ENCODE measurements at places on chromosomes 3 and 15. TPM values are rescaled to one million over a fixed set of nuclear protein-coding genes. Genes with fewer than 3 reads are reported as not detected.

- H3K4me1 ChIP-seq = peaks cover 16% of the 10 kb centered on the region
- no peaks in the 10 kb centered on the region for H3K27me3 ChIP-seq
- no peaks in the 10 kb centered on the region for H3K36me3 ChIP-seq
- H3K27ac ChIP-seq = no peak overlapping the region
These were observed 43.9 kb upstream of the RYK start for GRCh38 chr3:134294302-134295280.

DNA sequence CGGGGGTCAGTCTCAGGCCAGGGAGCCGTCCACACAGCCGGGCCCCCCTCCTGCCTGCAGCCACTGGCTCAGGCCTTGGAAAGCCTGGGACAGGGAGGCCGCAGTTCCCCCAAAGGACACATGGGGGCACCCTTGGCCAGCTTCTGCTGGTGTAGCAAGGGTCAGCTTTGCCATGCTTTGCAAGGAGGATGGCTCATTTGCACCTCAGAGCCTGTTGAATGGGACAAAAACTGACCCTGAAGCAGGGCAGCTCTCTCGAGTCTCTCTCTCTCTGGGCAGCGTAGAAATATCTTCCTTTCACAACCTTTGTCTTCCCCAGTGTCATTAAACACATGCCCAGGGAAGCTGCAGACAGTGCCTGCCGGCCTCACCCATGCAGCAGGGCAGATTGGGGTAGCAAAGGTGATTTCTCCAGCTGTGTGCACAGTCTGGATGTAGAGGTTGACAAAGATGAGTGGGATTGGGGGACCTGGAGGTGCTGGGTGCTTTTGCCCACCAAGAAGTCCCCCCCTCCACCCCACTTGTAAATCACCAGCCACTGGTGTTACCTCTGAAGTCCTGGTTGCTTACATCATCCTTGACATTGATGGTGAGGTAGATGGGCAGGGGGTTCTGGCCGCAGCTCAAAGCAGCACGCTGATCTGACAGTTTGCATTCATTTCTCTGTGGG, 17.4 kb upstream of the EHD4 start:
- peak; percentile 83 for DNase-seq
- H3K27me3 ChIP-seq = no peaks in the 10 kb centered on the region
- no peaks in the 10 kb centered on the region for H3K4me1 ChIP-seq
- no peaks in the 10 kb centered on the region for H3K36me3 ChIP-seq
- no peak overlapping the region for H3K27ac ChIP-seq
- no peak overlapping the region for H3K4me3 ChIP-seq

DNA sequence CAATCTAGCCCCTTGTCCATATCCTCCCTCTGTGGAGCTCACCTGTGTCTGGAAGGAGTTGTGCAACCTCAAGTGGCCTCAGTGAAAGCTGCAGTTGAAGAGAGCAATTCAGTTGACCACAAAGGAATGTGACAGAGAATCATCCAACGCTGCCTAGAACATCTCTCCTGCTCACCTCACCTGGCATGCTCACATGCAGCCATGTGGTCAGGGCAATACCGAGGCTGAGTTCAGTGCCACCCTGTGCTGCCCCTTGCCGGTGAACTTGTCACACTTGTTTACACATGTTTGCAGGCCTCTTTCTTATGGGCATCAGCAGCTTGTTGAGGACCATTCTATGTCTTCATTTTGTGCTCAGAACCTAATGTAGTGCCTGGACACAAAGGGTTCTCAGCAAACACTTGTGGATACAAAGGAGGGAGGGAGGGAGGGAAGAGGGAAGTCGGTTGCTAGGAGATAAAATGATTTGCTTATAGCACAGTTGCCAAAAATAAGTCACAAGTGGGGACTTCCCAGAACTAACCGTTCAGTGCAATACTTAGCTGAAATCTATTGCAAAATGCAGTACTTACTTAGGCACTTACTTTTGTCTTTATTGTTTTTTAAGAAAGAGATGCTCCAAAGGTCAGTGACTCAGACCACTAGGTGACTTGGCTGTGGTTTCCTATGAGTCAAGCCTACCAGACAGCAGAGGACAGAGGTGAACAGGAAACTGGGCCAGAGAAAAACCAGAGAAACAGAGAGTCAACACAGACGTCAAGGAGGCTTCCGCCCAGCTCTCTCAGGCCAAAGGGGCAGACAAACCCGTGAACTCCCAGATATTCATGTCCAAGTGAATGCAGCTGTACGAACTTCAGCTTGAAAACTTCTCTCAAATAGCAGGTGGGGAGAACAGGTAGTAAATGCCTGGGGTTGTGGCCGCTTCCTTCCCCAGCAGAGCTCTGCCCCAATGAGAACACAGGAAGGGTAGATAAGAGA, 227.8 kb upstream of the CTNNB1 start:
- peaks cover 9% of the 10 kb centered on the region for H3K4me1 ChIP-seq
- peak overlapping the region; percentile 72 for H3K27ac ChIP-seq
- H3K4me3 ChIP-seq = no peak overlapping the region
- no peaks in the 10 kb centered on the region for H3K36me3 ChIP-seq
- H3K27me3 ChIP-seq = no peaks in the 10 kb centered on the region

- DNase-seq = no peak
- H3K4me3 ChIP-seq = no peak overlapping the region
- no peak overlapping the region for H3K27ac ChIP-seq
- no peaks in the 10 kb centered on the region for H3K36me3 ChIP-seq
These were observed 252.9 kb downstream of the EBLN2 start for GRCh38 chr3:73314151-73314951.

- no peak overlapping the region for H3K4me3 ChIP-seq
- peaks cover 10% of the 10 kb centered on the region for H3K36me3 ChIP-seq
- peaks cover 4% of the 10 kb centered on the region for H3K4me1 ChIP-seq
- H3K27me3 ChIP-seq = no peaks in the 10 kb centered on the region
These were observed 10.4 kb downstream of the VILL start for GRCh38 chr3:38000965-38001455.

GRCh38 chr3:172111163-172111562, 71.8 kb downstream of the FNDC3B start:
- no peak overlapping the region for H3K27ac ChIP-seq
- DNase-seq = no peak
- peaks cover 27% of the 10 kb centered on the region for H3K4me1 ChIP-seq
- no peaks in the 10 kb centered on the region for H3K27me3 ChIP-seq
- no peak overlapping the region for H3K4me3 ChIP-seq

STT3B gene
- 120 TPM for total RNA-seq

Measured in adrenal gland (tissue), 19 donors.